ENCODE measurements at places on chromosomes 3 and 15.

DNA sequence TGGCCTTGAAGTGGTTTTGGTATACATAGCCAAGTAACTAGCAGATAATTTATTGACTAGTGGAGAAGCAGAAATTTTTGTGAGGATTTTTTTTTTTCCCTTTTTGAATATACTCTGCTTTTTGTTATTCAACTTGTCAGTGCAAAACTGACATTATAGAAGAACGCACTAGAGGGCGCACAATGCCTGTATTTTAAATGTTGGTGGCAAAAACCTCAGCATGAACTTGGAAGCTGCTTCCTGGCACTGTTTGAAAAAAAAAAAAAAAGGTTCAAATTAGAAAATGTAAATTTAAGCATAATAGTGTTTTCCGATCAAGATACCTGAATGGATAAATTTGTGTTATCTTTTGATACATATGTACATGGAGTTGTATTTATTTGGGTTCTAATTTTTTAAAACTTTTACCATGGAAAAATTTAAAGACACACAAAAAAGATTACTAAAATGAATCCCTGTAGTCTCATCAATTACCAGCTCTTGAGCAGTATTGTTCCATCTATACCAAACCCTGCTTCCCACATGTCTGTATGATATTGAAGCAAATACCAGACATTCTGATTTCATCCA, 56.0 kb downstream of the SLC25A26 start:
- peak; percentile 31 for DNase-seq

DNA sequence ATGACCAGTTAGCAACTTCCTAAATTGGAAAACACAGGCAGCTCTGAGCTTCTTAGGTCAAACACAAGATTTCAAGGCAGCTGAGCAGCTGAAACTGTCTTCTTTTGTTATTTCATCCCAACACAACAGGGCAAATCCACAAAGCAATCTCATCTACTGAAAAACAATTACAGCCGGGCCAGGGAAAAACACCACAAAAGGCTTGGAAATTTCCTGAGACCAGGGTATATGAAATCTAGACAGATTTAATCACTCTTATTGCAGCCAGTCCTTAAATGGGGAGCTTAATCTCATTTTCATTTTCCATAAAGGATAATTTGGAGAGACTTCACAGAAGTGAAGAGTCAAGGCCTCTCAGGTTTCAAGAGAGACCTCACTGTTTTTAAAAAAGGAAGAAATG, 181.8 kb downstream of the SSR3 start:
- no peak for DNase-seq

- DNase-seq = no peak
Measured at GRCh38 chr3:114428044-114428595, 134.3 kb downstream of the TIGIT start.

- DNase-seq = no peak
Measured at GRCh38 chr3:50212502-50212901, 7.4 kb downstream of the SLC38A3 start.

DNA sequence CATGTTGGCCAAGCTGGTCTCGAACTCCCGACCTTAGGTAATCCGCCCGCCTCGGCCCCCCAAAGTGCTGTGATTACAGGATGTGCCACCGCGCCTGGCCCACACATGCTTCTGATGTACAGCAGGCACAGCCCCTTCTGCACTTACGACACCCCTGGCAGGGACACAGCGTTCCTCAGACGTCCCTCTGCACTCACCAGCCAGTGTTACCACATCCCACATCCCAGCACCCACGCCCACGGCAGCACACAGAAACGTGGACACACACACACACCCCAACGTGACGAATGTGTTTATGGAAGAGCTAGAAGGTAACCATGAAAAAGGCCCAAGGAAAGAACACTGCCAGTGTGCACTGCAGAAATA, 576 bp upstream of the RPAP1 start:
- no peak for DNase-seq

DNA sequence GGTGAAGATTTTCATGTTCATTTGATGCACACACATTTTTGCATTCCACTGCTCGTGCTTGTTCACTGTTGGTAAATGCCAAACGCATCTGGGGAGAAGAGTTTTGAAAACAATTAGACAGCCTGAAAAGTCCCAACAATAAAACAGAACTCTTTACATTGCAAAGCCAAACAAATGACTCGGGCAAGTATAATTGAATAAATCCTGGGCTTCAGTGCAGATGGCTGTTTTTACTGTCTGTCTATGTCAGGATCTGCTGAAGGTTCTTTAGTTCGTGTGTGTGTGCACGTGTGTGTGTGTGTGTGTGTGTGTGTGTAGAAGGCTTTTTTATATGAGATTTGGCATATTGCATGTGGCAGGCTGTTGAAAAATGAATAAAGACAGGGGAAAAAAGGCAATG, 277.5 kb upstream of the CDIN1 start:
- no peak for DNase-seq

GRCh38 chr3:64163755-64164148, 61.5 kb downstream of the PRICKLE2 start:
- DNase-seq = no peak

GRCh38 chr15:64324165-64324877, 31.7 kb downstream of the CSNK1G1 start:
- no peak for DNase-seq

- no peak for DNase-seq
Measured at GRCh38 chr15:30068326-30068725, 14.4 kb upstream of the GOLGA8J start.

DNA sequence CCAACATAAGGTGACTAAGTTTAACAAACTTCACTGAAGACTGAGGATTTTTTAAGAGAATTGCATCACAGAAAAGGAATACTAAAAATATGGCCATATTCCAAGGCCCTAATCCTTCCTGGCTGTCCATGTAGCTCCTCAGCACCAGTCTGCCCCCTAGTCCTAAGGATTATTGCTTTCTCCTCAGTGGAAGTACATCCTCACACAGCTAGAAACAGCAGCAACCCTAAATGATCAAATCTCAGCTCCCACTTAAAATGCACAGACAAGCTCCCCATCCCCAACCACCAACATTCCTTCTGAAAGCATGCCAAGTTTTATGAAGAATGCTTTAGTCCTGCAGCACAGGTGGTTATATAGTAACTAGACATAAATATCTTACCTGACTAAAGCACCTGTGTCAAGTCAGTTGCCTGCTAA, 14.7 kb downstream of the ST3GAL6 start:
- DNase-seq = no peak

- no peak for DNase-seq
Measured at GRCh38 chr3:56613016-56613415, 56.0 kb downstream of the CCDC66 start.

DNA sequence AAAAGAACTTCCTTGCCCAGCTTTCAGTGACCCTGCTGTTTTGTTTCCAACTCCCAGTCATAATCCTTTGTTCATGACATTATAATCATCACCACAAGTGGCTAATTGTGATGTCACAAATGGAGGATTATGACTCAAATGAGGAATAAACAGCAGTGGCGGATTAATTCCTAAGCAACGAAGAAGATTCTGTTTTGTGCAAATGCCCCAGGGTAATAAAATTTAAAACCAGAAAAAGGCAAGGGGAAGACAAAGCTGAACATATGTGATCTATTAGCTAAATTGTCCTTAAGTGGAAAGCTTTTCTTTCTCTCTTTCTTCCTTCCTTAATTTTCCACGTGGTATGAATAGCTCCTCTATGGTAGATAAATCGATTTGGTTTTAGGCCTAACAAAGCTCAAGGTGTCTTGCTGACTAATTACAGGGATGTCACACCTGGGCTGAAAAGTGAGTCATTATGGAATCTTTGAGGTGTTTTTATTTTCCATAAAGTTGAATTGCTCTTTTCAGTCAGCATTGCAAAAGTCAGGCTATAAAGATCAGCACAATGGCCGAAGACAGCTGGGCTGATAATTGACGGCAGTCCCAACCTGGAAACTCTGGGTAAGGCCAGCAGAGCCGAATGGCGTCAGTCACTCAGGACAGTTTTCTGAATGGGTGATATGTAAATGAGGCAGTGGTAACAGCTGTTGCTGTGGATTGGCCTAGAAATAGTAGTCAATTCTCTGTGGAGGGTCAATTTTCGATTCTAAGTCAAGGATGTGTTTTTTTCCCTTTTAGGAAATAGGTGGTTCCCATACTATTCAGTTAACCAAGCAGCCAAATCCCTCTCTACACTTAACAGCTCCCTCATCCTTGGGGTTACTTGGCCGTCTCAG, 121.5 kb downstream of the PTPRG start:
- no peak for DNase-seq

DNA sequence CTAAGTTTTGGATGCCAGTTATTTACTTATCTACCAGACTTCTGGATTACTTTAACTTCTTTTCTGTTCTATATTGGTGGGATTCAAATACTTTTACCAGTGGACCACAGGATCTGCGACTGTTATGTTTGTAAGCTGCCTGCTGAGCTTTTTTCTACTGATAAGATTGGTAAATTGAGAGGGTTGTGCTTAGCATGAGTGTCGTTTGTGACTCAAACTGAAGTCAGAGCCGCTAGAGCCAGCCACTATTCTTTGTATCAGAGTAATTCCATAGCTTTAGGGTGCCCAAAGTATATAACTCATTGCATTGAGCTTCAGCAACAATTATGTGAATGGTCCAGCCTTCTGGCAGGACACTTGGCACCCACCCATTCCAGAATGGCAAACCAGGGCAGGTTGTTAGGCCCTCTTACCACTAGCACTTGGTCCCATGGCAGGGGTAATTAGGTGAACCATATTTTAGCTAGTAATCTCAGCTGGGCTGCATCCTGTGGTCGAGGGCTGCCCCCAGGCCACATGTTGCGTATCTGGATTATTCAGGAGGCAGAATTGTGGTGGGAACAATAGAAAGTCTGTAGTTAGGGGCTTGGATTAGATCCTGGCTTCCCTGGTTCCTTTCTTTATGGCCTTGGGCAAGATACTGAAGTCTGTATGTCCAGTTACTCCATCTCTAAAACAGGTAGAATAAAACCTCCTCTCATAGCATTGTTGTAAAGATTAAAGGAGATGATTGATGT, 6.0 kb downstream of the PLCL2 start:
- DNase-seq = no peak

DNA sequence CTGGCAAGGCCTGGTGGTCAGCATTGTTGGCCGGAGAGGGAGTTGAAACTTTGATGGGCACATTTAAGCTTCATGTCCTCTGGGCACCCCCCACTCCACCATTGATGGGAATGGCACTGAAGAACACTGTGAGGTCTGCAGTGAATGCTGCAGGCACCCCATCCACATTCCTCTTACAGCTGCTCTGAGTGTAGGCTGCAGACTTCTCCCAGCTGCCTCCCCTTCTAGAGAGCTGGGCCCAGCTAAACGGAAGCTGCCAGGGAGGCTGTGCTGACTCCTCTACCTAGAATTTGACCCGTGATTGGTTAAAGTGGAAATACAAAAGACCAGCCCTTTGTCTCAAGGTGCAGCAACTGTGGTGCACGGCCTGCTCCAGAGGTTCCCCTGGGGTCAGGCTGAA, 10.6 kb downstream of the TMEM158 start:
- DNase-seq = no peak

DNA sequence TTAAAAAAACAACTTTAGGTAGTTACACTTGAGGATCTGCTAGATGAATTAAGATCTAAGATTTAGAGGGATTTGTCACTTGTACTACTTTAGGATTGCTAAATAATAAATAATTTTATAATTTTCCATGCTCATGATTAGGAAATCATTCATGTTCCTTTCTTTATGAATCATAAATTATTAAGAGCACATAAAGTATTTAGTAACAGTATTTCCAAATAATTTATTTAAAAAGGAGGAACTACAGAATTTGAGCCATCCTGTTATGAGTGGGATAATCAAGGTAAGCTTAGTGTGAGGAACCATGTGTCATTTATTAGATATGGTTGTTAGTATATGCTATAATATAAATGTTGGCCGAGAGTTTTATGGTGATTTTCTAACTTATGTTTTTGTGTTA, 37.5 kb upstream of the C3orf38 start:
- DNase-seq = no peak

GRCh38 chr3:149277331-149277813, 55.7 kb upstream of the CP start:
- no peak for DNase-seq

- DNase-seq = no peak
Measured at GRCh38 chr3:89017531-89017930, 89.9 kb upstream of the EPHA3 start.

DNA sequence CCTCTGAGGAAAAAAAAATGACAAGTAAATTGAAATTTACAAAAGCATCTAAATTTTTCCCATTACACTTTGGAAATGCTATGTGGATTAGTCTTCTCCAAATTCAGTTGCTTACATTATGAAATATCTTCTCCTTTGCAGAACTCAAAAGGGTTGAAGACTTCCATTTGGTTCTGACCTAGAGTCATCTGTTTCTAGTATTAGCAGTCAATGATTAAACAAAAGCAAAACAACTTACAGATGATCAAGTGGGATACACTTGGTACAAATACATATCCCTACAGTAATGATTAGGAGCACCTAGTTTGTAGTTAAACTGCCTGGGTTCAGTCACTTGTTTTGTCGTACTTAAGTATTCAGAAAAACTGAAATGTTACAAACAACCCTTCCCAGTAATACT, 136.2 kb downstream of the MBNL1 start:
- no peak for DNase-seq

DNA sequence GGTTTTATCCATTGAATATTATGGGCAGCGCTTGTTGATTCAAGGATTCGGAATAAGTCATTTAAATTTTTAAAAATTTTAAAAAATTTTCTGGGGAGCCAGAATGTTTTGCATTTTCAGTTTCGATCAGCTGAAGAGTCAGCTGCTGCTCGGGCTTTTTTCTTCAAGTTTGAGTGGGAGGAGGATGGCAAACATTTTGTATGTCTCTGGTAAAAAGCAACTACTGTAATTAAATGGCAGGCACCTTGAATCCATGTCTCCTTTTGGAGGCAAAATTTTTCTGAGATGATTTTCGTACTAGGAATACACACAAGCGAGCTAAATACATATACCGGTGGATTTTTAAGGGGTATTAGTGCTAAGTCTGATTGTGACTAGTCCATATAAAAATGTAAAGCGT, 612 bp downstream of the C3orf38 start:
- no peak for DNase-seq

- DNase-seq = no peak
Measured at GRCh38 chr3:138726946-138727730, 107.6 kb downstream of the PIK3CB start.

GRCh38 chr3:120203016-120203415, 82.0 kb downstream of the GPR156 start:
- no peak for DNase-seq

GRCh38 chr15:50150349-50150748, 31.3 kb upstream of the ATP8B4 start:
- no peak for DNase-seq

- DNase-seq = no peak
Measured at GRCh38 chr3:196659901-196660351, 20.4 kb downstream of the NRROS start.
